ENCODE measurements at places on chromosomes 7 and 10.

DNA sequence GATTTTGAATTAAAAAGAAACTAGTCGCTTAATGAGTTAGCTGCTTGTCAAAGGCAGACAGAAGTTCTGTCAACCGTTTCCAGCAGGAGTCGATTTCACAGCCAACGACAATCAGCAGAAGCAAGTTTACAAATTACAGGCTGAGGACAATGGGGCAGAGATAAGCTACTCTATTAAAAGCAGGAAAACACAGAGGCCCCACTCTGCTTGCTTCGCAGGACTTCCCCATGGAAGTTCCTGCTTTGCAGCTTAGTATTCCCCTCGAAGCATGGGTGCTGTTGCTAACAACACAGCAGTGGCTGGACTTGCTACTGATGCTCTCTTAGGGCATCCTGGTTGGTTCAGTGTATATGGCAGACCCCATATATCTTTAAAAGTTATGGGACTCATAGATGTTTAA, 50.8 kb upstream of the KLF6 start:
- DNase-seq = no peak

DNA sequence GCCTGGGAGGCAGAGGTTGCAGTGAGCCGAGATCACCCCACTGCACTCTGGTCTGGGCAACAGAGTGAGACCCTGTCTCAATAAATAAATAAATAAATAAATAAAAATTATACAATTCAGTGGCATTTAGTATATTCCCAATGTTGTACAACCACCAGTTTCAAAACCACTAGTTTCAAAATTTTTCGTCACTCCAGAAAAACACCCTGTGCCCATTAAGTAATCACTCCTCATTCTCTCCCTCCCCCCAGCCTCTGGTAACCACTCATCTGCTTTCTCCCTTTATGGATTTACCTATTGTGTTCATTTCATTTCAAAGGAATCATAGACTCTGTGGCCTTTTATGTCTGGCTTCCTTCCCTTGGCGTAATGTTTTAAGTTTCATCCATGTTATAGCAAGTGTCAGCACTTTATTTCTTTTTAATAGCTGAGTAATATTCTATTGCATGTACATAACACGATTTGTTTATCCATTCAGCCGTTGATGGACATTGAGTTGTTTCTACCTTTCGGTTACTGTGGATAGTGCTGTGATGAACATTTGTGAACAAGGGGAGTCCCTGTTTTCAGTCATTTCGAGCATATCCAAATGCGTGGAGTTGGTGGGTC, 29.4 kb upstream of the GOLGA7B start:
- DNase-seq = no peak

GRCh38 chr10:117546581-117547015, 4.1 kb downstream of the EMX2 start:
- no peak for DNase-seq

DNA sequence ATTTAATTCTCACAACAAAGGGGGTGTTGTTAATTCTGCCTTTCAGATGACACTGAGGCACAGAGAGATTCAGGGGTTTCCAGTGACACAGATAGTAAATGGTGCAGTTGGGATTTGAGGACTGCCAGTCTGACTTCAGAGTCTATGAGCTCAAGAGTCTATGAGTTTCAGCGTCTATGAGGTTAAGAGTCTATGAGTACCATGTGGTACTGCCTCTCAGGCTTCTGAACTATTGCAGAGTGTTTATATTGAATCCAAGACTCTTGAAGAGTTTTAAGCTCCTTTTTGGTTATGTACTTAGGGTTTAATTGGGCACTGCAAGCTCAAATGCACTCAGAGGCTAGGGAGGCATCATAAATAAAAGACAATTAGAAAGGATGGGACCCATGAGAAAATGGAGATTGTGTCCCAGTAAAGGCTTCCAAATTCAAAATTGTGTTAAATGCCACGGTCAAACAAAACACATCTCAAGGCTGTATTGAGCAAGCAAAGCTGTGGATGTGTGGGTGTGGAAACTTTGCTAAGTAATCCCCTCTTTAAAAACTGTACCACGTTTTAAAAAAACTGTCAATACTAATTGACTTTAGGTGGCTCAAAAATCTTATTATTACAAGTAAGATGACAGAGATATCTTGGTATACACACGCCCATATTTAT, 123.9 kb upstream of the FAM171A1 start:
- no peak for DNase-seq
